ENCODE measurements at places on chromosomes 2 and 18.

- DNase-seq = no peak
Observed at GRCh38 chr18:35522130-35522959, 24.6 kb upstream of the INO80C start.

DNA sequence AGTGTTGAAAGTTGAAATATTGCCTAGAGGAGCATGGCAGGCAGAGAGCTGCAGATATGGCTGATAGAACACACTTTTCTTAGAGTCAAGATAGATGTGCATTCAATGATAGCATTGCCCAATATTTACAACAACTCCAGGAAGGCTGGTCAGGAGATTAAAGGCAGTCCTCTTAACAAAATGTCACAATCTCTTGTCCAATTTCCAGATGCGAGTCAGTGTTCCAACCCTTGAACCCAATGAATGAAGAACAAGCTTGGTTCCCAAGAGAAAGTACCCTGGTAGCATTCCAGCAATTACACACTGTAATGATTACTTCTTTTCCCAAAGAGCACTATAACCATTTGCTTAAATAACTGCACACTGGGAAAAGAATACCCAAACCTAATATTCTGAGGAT, 839.4 kb upstream of the VRK2 start:
- DNase-seq = no peak

GRCh38 chr18:32911660-32912284, 138.9 kb upstream of the KLHL14 start:
- DNase-seq = no peak

- no peak for DNase-seq
Observed at GRCh38 chr2:23423062-23423872, 38.3 kb downstream of the KLHL29 start.

DNA sequence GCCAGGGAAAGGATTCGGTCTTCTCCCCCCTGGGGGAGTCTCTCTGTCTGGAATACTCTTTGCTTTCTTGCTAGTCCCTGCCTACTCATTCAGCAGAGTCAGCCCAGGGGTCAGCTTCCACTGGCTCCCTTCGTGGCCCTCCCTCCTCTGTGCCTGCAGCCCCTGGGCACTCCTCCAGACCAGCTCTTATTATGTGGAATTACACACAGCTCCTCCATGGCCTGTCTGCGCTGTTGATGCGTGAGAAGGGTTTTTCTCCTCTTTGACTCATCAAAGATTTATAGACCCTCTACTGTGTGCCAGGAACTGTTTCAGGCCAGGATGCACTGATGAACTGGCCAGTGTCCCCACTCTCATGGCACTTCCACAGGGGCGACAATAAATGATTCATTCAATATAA, 44.4 kb downstream of the ST8SIA5 start:
- DNase-seq = no peak

- DNase-seq = no peak
Observed at GRCh38 chr2:205681401-205682238, 681 bp upstream of the NRP2 start.

- no peak for DNase-seq
Observed at GRCh38 chr2:163664610-163665009, 71.2 kb downstream of the FIGN start.

DNA sequence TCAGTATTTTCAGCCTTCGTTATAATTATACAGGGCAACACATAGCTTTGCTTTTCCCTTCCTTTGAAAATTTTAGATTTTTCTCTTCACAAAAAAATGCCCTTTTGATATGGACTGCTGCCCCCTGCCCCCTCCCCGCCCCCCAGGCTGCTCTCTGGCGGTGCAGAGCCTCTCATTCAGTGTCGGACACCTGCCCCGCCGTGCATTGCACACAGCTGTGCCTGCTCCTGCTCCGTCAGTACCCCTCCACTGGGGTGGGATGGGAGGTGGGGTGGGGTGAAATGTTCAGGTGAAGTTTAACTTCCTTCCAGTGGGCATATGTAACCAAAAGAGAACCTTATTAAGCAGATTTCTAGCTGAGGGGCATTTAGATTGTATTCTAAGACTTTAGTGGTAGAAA, 148.0 kb downstream of the CCDC85A start:
- DNase-seq = no peak
